HepG2 (cell line): ENCODE measurements at places on chromosomes 12 and 14. TPM values are rescaled to one million over a fixed set of nuclear protein-coding genes. Genes with fewer than 3 reads are reported as not detected.
A peak's percentile ranks its signal among the peaks of the same experiment; 100 is the strongest.

Gene LRP1
- 14.7 and 16.5 TPM in 2 replicates for total RNA-seq

Gene MAP3K9
- total RNA-seq, result 3.5 and 4.5 TPM in 2 replicates

Gene IGFBP6
- total RNA-seq, result 2.1 and 3.9 TPM in 2 replicates

Gene CARMIL3
- 0.13 and 0.27 TPM in 2 replicates for total RNA-seq

Gene TSPAN8
- total RNA-seq, result 3.2 and 3.9 TPM in 2 replicates

Gene SYT1
- total RNA-seq, result not detected in 2 replicates

Gene NFKBIA
- 232 and 319 TPM in 2 replicates for total RNA-seq

Gene PIANP
- total RNA-seq, result not detected in 2 replicates

DNA sequence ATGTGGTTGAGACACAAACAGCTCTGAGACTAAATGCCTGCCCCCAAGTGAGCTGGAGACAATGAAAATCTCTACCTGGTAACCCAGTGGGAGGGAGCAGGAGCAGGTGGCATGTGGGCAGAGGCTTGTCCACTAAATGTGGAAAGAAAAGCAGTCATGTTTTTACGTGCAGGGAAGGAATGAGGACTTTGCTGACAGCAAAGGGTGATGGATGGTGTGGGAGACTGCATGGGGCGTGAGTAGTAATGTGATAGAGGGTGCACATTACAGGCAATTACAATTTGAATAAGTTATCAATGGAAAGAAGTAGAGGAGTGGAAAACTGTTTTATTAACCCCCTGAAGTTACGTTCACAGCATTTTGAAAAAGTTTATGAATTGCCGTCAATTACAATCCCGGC lies 176.6 kb downstream of the NRXN3 start:
- no peak for DNase-seq
- H3K36me3 ChIP-seq, result no peaks in the 10 kb centered on the region
- no peaks in the 10 kb centered on the region for H3K27me3 ChIP-seq
- no peak overlapping the region for H3K27ac ChIP-seq

DNA sequence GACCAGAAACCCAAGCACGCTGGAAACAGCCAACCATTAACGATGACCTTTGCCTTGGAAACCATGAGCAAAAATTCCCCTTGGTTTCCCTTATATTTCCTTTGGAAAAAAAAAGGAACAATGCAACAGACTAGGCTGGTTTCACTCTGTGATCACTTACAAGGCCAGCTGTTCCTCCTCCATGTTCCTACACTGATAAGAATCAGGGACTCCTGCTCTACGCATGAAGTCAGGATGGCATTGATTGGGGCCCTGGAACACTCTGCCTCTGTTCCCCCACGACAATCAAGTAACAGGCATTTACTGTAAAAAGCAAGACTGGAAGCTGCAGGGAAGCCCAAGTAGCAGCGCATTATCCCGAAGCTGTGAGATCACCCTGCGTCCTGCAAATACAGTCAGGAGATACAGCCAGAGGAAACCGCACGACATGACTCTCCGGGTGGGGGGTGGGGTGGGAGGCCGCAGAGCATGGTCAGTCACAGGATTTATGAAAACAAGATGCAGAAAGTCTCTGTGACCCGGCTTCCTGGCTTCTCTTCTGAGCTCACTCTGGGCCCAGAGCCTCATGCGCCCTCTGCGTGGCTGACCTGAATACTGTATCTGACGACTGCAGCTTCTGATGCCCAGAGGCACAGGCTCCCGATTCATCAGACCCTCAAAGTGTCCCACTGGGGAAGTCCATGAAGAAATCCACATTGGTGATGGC lies 31.1 kb downstream of the SSH1 start:
- H3K36me3 ChIP-seq, result peaks cover 1% of the 10 kb centered on the region
- no peaks in the 10 kb centered on the region for H3K4me1 ChIP-seq
- no peak for DNase-seq
- no peaks in the 10 kb centered on the region for H3K27me3 ChIP-seq

- no peaks in the 10 kb centered on the region for H3K36me3 ChIP-seq
- no peaks in the 10 kb centered on the region for H3K4me1 ChIP-seq
- H3K4me3 ChIP-seq, result no peak overlapping the region
- H3K27ac ChIP-seq, result no peak overlapping the region
These were observed 360.4 kb downstream of the RGS6 start for GRCh38 chr14:72292689-72293024.

- peaks cover 18% of the 10 kb centered on the region for H3K4me1 ChIP-seq
- no peak overlapping the region for H3K27ac ChIP-seq
- no peak for DNase-seq
- H3K27me3 ChIP-seq, result no peaks in the 10 kb centered on the region
- H3K36me3 ChIP-seq, result peaks cover 21% of the 10 kb centered on the region
- no peak overlapping the region for H3K4me3 ChIP-seq
These were observed 17.9 kb downstream of the SPRING1 start for GRCh38 chr12:116719731-116720528.

DNA sequence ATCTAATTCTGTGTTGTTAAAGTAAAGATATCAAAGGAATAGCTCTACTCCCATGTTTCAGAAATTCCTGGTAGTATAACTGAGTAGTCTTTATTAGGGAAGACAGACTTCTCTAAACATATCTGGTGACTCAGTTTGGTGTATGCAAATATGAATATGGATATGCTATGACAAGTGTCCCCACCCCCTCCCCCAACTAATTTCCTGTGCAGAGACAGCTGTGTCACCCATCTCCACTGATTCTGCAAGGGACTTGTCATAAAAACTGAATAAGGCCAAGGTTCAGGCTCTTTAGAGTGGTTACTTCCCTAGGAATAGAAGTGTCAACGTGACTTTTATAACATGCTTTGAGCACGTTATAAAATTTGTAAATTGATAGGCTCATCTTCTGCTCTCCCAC lies 429.1 kb downstream of the DAD1 start:
- no peaks in the 10 kb centered on the region for H3K36me3 ChIP-seq
- H3K27me3 ChIP-seq, result no peaks in the 10 kb centered on the region
- no peak overlapping the region for H3K4me3 ChIP-seq
- no peak for DNase-seq
- no peak overlapping the region for H3K27ac ChIP-seq
- no peaks in the 10 kb centered on the region for H3K4me1 ChIP-seq

- no peak for DNase-seq
- no peaks in the 10 kb centered on the region for H3K4me1 ChIP-seq
- H3K27ac ChIP-seq, result no peak overlapping the region
- no peaks in the 10 kb centered on the region for H3K27me3 ChIP-seq
- H3K4me3 ChIP-seq, result no peak overlapping the region
- no peaks in the 10 kb centered on the region for H3K36me3 ChIP-seq
These were observed 186.5 kb downstream of the KCNA5 start for GRCh38 chr12:5230156-5230555.

GRCh38 chr14:99125616-99126431 lies 146.2 kb downstream of the BCL11B start:
- no peaks in the 10 kb centered on the region for H3K36me3 ChIP-seq
- DNase-seq, result peak; percentile 6
- H3K4me3 ChIP-seq, result no peak overlapping the region
- H3K27me3 ChIP-seq, result peaks cover 5% of the 10 kb centered on the region; the same call in 1 of the 3 replicates
- 0 out of 2 replicates have a peak, but pooled peaks cover 8% of the 10 kb centered on the region for H3K4me1 ChIP-seq

GRCh38 chr12:119942386-119942785 lies 46.6 kb upstream of the BICDL1 start:
- H3K4me1 ChIP-seq, result peaks cover 23% of the 10 kb centered on the region

- no peaks in the 10 kb centered on the region for H3K4me1 ChIP-seq
- H3K36me3 ChIP-seq, result no peaks in the 10 kb centered on the region
- no peak overlapping the region for H3K4me3 ChIP-seq
- DNase-seq, result no peak
These were observed 96.3 kb downstream of the ESRRB start for GRCh38 chr14:76472199-76472723.

DNA sequence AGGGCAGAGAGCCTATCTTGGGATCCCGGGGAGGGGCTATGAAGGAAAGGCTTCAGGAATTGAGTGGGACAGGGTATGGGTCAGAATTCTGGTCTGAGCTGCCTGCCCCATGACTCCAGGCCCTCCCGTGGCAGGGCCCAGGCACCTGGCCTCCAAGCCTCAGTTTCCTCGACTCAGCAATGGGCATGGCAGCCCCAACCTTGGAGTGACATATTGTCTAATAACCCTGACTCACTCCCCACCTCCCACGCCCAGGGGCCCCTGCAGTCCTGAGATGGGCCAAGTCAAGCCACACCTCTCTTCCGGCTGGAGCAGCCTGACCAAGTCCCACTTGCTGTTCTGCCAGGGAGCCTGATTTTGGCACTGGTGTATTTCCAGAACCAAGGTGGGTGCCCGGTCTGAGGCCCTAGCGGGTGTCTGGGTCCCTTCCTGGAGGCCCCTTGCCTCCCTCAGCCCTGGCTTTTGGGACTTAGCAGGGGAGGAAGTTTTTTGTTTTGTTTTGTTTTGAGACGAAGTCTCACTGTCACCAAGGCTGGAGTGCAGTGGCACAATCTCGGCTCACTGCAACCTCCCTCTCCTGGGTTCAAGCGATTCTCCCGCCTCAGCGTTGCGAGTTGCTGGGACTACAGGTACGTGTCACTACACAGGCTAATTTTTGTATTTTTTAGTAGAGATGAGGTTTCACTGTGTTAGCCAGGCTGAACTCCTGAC lies 40.3 kb upstream of the RCOR1 start:
- H3K36me3 ChIP-seq, result 0 out of 2 replicates have a peak, but pooled peaks cover 2% of the 10 kb centered on the region
- no peak overlapping the region for H3K4me3 ChIP-seq
- H3K27ac ChIP-seq, result no peak overlapping the region
- H3K4me1 ChIP-seq, result peaks cover 24% of the 10 kb centered on the region
- H3K27me3 ChIP-seq, result no peaks in the 10 kb centered on the region; the same call in 1 of the 2 replicates
- no peak for DNase-seq

GRCh38 chr14:90608929-90609341 lies 207.3 kb downstream of the TTC7B start:
- no peak overlapping the region for H3K4me3 ChIP-seq
- no peaks in the 10 kb centered on the region for H3K4me1 ChIP-seq
- no peak for DNase-seq

DNA sequence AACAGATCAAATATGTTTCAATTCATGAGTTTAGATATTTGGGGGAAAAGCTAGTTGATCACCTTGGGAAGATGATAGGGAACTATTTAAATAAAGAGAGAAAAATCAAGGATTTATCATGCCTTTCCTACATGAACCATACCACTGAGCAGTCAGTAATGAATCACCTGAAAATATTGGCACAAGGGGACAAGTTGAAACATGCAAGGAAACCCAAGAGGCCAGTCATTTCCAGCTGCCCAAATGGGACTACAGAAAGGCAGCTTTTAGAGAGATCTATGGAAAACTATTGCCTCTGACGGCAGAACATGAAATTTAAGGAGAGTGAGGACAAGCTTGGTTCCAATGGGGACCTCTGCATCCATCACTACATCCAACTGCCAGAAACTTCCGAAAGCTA lies 14.1 kb upstream of the ETV6 start:
- peaks cover 11% of the 10 kb centered on the region for H3K4me1 ChIP-seq
- H3K4me3 ChIP-seq, result no peak overlapping the region

DNA sequence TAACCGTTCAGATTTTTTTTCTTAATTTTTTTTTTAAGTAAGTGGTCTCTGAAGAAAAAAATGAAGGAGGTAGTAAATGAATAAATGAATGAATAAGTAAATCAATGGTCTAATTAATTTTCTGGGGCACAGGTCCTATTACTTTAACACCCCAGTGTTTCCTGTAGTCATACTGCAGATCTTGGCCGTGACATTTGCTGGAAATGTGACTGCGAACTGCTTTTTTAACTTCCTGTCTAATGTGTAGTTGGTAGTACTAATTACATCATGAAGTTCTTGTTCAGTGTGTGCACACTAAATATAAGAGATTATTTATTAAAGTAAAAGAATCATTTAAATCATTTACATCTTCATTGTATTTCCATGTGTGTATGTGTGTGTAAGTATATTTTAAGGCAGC lies 45.4 kb downstream of the AEBP2 start:
- DNase-seq, result no peak
- H3K27ac ChIP-seq, result no peak overlapping the region
- peaks cover 11% of the 10 kb centered on the region for H3K4me1 ChIP-seq

DNA sequence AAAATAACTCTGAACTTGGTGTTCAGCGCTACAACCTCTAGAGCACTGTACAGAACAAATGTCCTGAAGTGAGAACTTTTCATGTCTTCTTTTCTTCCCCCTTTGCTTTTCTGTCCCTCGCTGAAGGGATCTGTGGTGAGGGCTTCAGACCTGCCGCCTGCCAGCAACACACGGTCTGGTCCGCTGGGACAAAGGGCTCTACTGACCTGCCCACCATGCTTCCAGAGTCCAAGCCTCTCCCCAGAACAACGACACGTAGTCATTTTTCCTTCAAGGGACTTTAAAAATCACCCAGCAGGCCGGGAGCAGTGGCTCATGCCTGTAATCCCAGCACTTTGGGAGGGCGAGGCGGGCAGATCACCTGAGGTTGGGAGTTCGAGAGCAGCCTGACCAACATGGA lies 140.4 kb downstream of the EFCAB11 start:
- H3K27ac ChIP-seq, result no peak overlapping the region
- no peaks in the 10 kb centered on the region for H3K27me3 ChIP-seq
- no peaks in the 10 kb centered on the region for H3K4me1 ChIP-seq
- DNase-seq, result no peak
- no peak overlapping the region for H3K4me3 ChIP-seq

- peak; percentile 63 for DNase-seq
- H3K36me3 ChIP-seq, result no peaks in the 10 kb centered on the region; the same call in 1 of the 2 replicates
- peaks cover 15% of the 10 kb centered on the region for H3K4me1 ChIP-seq
- H3K27me3 ChIP-seq, result no peaks in the 10 kb centered on the region
These were observed 15.0 kb downstream of the GXYLT1 start for GRCh38 chr12:42129595-42130204.

- H3K36me3 ChIP-seq, result no peaks in the 10 kb centered on the region
- peak; percentile 20 for DNase-seq
- no peaks in the 10 kb centered on the region for H3K27me3 ChIP-seq
- H3K27ac ChIP-seq, result peak within 1 kb of the TSS; percentile 52
- H3K4me3 ChIP-seq, result peak within 1 kb of the TSS; percentile 82
These were observed at the start of gene BMAL2 for GRCh38 chr12:27332714-27333402. Gene BMAL2 (plus strand): TSS chr12:27332836. CDS start chr12:27333073, 237 bp downstream.

DNA sequence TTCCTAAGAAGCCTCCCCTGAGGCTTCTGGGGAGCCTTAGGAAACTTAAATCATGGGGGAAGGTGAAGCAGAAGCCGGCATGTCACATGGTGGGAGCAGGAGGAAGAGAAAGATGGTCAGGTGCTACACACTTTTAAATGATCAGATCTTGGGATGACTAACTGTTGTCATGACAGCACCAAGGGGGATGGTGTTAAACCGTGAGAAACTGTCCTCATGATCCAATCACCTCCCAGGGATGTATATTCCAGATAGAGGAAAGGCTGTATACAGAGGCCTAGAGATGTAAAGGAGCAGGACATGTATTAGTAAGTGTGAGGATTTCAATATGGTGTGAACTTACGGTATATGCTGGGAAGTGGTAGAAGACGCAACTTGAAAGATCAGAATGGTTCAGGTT lies 121.1 kb downstream of the CAND1 start:
- no peak for DNase-seq
- H3K4me3 ChIP-seq, result no peak overlapping the region
- no peaks in the 10 kb centered on the region for H3K27me3 ChIP-seq
- no peaks in the 10 kb centered on the region for H3K36me3 ChIP-seq
- H3K27ac ChIP-seq, result no peak overlapping the region
